ENCODE measurements at places on chromosomes 16 and 17.

GRCh38 chr17:17109256-17109655, 67.0 kb downstream of the MPRIP start:
- DNase-seq, result no peak

DNA sequence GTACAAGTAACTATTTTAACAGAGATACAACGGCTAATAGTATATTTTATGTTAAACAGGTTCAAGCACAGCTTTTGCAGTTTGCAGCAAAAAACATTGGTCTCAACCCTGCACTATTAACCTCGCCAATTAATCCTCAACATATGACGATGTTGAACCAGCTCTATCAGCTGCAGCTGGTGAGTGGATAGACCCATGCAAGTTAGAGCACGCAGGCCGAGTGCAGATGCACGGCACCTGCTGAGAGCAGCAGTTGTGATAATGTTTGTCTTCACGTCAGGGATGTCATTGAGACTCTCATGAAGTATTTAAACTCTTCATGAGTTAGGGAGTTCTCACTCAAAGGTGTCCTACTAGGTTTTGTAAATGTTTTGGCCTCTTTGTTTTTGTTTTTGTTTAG, 45.6 kb downstream of the TMC6 start:
- DNase-seq, result no peak

DNA sequence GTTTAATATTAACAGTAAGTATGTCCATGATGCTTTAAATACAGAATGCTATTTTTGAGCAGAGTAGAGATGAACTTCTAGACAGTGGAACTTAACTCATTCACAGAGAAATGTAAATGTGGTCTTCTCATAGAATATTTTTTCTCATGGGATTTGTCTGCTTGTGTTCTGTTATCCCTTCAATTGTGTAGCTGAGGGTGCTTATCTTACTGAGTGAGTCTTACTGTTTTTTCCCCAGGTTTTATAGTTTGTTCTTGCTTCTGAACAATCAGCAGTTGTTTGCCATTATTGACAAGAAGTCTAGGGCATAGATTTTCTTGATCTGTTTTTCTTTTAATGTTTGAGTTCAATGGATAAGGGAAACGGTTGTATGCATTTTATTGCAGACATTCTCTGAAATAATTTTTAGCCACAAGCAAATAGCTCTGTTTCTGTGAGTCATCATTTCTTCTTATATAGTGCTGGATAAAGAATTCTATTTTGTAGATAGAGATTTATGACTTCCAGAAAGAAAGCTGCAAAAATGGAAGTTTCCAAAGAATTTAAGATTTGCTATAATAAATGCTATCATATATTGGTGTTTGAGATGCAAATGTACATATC, 60.5 kb downstream of the NF1 start:
- no peak for DNase-seq

GRCh38 chr17:44233582-44233981, 14.1 kb upstream of the UBTF start:
- no peak for DNase-seq

GRCh38 chr17:27762527-27763305, 37.6 kb downstream of the NOS2 start:
- no peak for DNase-seq

DNA sequence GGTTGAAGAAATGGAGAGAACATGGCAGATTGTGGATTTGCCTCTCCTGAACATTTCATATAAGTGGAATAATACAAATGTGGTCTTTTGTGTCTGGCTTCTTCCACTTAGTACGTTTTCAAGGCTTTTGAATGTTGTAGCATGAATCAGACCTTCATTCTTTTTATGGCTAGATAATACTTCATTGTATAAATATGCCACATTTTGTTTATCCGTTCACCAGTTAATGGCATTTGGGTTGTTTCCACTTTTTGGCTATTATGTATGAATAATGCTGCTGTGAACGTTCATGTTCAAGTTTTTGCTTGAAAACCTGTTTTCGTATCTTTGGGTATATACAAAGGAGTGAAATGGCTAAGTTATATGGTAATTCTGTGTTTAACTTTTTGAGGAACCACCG, 130.4 kb downstream of the TANC2 start:
- no peak for DNase-seq

GRCh38 chr16:17641990-17642389, 171.2 kb upstream of the XYLT1 start:
- no peak for DNase-seq

DNA sequence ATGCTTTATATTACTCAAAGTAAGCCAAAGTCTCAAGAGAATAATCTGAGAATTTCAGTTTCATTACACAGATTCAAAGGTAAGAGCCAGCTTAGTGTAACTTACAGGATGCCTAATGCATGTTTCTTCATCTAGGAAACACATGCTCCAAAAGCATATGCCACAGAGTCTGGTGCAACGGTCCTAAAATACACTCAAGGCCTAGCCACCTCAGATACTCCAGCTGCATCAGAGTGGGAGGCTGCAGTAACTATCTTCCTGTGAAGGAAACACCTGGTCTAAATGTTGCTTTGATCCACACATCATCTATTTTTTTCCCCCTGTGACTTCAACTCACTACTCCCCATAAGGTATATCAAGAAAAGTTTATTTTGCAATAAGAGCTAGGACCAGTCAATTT, 51.6 kb upstream of the CORO6 start:
- no peak for DNase-seq

GRCh38 chr16:14013145-14013570, 58.0 kb upstream of the MRTFB start:
- DNase-seq, result no peak

GRCh38 chr17:79707931-79708891, 22.5 kb upstream of the ENPP7 start:
- no peak for DNase-seq

- no peak for DNase-seq
These were observed 359.8 kb upstream of the ERCC4 start for GRCh38 chr16:13560151-13560550.

DNA sequence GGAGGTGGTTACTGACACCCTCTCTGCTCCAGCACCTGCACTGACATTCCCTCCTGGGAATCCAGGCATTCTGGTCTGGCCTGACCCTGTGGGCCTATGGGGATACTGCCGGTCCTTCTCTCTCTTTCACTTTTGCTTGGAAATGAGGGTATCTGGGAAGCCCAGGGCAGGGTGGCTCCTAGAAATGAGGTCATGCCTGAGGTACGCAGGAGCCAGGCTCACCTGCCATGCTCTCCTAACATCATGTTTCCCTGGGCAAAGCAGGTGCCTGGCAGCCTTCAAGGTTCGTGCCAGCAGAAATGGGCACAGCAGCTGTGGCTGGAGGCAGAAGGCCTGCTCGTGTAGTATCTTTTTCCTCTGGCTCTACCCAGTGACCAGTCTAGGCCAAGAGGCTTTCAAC, 3.3 kb downstream of the ITGA3 start:
- DNase-seq, result no peak

GRCh38 chr17:69466905-69467667, 52.6 kb downstream of the MAP2K6 start:
- no peak for DNase-seq

GRCh38 chr16:81875461-81875860, 96.4 kb downstream of the PLCG2 start:
- DNase-seq, result no peak

DNA sequence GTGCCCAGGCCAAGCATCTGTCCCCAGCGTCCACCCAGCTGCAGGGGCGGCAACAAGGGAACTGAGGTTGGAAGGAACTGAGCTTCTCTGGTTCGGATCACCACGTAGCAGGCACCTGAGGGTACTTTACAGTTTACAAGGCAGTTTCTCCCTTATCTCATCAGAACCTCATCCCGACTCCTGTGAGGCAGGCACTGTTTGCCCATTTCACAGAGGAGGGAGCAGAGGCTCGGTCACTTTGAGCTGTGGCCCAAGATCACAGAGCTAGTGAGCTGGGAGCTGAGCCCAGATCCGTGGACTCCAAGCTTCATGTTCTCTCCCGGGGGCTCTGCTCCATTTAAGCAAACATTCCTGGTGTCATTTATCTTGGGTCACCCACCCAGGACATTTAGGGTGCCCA, 15.1 kb downstream of the UBALD1 start:
- DNase-seq, result no peak

GRCh38 chr17:76550712-76551615, 11.1 kb downstream of the PRCD start:
- no peak for DNase-seq

- no peak for DNase-seq
These were observed 83.2 kb downstream of the TMC6 start for GRCh38 chr17:78045316-78045715.

- peak; percentile 62 for DNase-seq
These were observed 6.3 kb downstream of the CCDC102A start for GRCh38 chr16:57530104-57530521.

- no peak for DNase-seq
These were observed 541.9 kb upstream of the EEF2KMT start for GRCh38 chr16:5639531-5639930.

DNA sequence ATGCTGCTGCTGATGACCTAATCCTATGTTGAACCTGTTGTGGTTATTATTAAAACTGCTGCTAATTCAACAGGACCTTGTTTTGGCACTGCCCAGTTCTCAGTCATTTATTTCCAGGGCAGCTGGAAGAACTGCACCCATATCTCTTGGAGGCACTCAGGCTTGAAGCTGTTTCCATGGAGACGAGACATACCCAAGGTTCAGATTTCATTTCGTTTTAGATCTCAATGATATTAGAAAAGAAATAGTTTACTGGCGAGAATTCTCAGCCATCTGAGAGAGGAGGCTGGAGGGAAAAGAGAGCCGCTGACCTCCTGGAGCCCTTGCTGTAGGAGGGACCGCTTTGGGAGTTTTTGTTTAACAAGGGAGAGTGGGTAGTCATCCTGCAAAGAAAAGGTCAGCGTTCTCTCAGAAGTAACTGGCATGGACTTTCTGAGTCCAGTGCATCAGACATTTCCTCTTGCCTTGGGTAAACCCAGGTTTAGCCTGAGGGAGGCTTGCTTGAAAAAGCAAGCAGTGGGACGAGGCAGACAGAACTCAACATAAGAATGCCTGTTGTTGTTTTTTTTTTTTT, 75.4 kb downstream of the YPEL2 start:
- no peak for DNase-seq

DNA sequence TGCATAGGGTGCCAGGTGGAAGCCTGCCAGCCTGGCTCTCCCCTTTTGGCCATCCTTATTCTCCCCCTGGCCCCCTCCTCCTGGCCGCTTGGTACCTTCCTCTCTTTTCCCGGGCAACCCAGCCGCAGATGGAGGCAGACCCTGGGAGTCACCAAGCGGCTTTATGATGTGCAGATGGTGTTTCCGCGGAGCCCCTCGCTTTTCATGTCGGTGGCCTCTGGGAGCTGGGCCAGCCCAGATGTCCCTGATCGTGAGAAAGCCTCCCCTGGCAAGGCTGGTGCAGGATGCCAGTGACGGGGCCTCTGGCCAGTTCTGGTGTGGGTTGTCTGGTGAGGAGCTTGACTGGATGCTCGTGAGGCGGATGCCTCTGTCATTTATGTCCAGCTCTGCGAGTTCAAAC, 18.0 kb upstream of the BRD7 start:
- DNase-seq, result no peak

- no peak for DNase-seq
These were observed 203.6 kb downstream of the HS3ST4 start for GRCh38 chr16:25895380-25895779.

- no peak for DNase-seq
These were observed 23.0 kb downstream of the KNOP1 start for GRCh38 chr16:19694989-19695388.

DNA sequence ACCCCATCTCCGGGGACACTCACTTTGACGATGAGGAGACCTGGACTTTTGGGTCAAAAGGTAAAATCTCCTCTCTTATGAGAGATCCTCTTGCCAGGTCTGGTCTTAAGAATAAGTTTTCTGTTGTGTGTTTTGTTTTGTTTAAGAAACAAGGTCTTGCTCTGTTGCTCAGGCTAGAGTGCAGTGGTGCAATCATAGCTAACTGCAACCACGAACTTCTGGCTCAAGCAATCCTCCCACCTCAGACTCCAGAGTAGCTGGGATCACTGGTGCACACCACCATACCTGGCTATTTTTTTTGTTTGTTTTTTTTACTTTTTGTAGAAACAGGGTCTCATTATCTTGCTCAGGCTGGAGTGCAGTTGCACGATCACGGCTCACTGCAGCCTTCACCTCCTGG, 4.1 kb downstream of the MMP25 start:
- DNase-seq, result no peak

- DNase-seq, result no peak
These were observed 12.2 kb upstream of the TERF2 start for GRCh38 chr16:69397821-69398521.

All from stimulated activated CD4-positive, alpha-beta T cell treated with anti-CD3 and anti-CD28 coated beads, TNF-alpha, amount 100 ng/mL, for 48 hours (primary cell).